ENCODE measurements at places on chromosomes 2 and 18.

- DNase-seq = no peak
Observed at GRCh38 chr18:8709248-8710059, 4.1 kb downstream of the MTCL1 start.

- no peak for DNase-seq
Observed at GRCh38 chr2:174977364-174977763, 27.8 kb downstream of the CHN1 start.

GRCh38 chr2:161971551-161971950 lies 102.5 kb downstream of the DPP4 start:
- no peak for DNase-seq

DNA sequence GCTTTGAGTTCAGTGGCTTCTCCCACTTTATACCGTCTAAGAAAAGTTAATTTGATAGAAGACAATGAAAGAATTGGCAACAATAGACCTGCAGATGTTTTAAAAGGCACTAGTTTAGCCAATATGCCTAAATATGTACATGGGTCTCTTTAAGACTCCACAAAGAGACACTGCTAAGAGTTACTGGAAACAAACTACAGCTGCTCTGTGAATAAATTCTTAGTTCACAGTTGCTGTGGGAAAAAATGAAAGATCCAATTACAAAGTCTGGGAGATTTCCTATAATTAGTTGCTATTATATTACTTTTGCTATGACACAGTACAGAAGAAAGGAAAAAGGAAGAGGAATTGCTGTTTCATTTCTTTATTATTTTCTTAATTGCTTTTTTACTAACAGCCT lies 34.3 kb downstream of the SCN9A start:
- DNase-seq = no peak

DNA sequence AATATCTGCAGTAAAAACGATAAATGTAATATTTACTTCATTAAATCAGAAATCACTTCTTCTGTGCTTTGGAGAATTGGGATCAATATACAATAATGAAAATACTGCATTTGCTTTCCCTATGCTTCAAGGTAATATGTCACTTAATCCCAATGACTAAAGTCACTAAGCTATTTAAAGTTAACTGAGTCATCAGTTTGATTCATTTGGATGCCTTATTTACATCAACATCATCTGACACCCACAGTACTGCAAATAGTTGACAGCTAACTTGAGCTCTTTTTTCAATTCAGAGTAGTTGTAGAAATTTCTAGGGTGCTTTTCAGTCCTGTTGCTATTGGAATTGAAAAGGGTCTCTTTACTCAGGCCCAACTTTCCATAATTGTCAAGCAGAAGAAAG lies 776.9 kb upstream of the FSHR start:
- no peak for DNase-seq

GRCh38 chr2:121776361-121776760 lies 20.9 kb downstream of the TSN start:
- no peak for DNase-seq

DNA sequence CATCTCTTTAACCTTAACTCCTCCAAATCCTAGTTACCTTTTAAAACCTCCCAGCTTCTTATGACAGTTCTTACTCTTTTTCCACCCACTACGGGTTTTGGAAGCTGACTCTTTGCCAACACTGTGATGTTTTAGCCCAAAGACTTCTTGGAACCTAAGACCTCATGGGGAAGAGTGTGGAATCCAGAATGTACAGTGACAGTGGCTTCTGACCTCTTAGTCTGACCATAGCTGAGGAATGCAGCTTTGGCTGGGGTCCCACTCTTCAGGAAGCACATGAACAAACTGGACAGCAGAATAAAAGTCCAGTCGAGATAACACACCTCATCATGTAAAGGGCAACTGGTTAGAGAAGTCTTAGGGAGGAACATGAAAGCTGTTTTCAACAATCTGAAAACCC lies 161.1 kb upstream of the PKDCC start:
- no peak for DNase-seq

Data from dermis blood vessel endothelial cell (primary cell).